ENCODE measurements at places on chromosomes 7 and 10.

DNA sequence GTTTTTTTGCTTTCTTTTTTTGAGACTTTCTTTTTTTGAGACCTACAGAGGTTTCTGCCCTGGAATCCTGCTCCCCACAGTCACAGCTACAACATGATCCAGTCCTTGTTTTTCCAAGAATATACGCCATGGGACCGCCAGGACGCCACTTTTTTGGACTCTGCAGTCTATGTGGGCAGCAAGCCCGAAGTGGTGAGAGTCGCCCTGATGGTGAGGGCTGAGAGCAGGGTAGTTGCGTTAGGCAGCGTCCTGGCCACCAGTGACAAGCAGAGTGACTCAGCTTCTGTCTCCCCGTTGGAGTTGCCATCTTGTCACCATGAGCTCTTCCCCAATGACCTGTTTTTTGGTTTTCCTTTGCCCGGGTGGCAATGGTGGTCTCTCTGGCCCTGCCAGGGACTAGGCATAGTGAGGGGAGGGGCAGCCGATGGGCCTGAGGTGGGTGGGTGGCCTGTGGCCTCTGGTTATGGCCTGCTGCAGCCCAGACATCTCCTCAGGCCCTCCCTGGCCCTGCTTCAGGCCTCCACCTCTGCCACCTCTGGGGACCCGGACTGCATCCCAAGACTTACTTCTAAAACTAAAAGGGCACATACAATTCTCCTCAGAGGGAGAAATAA, 88.0 kb upstream of the MALRD1 start:
- no peak for DNase-seq

GRCh38 chr10:119339109-119339508, 131.7 kb downstream of the GRK5 start:
- DNase-seq, result no peak

GRCh38 chr10:110353244-110354119, 48.8 kb upstream of the SMNDC1 start:
- peak; percentile 32 for DNase-seq

DNA sequence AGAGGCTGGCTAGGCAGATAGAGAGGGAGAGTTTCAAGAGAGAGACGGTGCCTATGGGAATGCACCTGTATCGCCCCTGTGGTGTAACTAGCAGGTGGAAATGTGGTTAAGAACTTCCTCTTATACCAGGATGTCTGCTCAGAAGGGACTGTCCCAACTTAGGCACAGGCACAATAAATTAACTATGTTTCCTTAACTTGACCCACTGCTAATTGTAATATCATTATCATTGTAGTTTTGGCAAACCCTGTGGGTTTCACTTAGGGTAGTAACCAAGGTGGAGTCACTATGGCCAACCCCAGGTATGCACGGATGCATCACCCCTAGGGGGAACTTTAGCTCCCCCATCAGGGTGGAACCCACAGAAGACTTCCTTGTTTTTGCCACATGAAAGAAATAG, 455.7 kb downstream of the DGKB start:
- DNase-seq, result peak; percentile 57

DNA sequence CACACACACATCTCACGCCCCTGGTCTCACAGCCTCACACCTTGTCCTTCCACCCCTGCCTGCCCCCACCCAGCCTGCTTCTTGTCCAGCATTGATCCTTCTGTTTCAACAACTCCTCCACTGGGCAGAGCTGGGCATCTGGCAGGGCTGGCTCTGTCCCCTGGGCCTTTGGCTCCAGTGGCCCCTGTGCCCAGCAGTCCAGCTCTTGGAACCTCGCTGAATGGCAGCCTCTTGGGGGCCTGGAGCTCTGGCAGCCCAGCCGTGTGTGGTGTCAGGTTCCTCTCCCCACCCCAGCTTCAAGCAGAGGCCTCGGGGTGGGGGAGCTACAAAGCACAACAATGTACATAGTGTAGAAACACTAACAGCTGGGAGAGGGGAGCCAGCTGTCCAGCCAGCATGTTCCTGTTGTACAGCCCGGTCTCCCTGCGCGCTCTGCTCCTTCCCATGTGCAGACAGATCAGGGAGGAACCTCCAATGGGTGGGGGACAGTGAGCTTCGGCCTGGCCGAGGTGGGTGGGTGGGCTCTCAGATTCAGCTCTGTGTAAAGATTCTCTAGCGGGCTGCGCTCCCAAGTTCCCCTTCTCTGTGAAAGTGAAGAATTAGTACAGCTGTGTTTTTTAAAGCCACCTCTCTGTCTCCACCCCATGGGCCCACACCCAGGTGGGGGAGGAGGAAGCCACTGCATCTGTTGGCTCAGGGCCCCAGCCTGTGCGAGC, 19.4 kb downstream of the ZMIZ2 start:
- no peak for DNase-seq

- no peak for DNase-seq
These were observed 155.6 kb upstream of the AGR3 start for GRCh38 chr7:17037356-17037755.

DNA sequence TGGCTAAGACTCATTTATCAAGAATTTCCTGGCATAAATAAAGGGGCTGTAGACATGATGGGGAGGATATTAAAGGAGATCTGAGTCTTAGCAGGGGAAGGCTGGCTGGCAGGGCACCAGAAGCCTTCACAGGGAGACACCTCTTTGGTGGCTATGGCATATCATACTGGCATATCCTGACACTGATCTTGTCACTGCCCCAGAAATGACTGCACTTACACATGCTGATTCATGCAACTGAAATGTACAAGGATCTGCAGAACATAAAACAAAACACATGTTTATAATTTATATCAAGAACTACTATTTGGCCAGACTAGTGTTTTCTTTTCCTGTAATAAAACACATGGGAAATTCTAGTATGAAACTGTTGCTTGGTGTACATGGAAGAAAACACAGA, 5.5 kb upstream of the LIPN start:
- DNase-seq, result no peak

DNA sequence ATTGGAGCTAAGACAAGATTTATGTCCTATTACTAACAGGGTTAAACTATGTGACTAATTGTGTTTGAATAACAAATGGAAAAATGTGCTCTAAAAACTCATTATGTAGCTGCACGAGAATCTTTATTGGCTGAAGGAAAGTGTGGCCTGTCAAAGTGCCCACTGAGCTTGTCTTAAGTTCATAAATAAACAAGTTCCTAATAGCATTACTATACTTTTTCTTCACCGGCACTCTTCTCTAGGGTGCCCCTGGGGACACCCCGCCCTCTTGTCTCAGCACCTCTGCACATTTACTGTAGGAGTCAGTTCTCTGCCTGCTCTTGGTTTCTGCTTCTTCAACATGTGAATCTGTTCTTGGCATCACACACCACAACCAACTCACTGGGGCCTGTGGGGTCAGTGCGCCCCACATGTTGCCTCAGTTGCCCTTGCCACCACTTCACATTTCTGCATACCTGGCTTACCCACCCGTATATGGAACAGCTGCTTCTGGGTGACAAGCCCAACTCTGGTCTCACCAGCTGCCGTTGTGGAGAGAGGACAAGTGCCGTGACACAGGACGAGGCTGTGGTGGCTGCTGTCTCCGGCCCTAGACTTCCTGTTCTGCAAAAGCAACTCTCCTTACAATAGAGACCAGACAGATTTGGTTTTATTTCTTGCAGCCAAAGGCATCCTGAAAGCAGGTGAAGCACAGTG, 96.3 kb upstream of the DDC start:
- no peak for DNase-seq
